ENCODE measurements at places on chromosomes 5 and 9.
A peak's percentile ranks its signal among the peaks of the same experiment; 100 is the strongest.

DNA sequence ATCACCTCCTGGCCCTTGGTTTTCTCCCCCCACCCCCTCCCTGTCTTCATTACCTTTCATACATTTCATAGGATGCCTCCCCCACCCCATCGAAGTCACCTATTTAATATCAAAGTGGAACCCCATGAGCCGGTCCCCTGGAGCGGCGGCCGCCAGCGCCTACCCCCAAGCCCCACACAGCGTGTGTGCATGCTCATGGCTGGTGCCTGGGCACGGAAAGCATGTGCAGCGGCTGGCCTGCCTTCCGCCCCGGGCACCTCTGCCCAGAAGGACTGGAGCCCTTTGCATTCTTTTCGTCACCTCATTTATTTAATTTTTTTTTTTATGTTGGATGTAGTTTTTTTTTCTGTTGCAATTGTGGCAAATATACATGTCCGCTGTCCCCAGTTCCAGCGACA is 116.2 kb downstream of the WNK2 start:
- DNase-seq, result no peak

GRCh38 chr9:137710704-137711103 is 91.9 kb downstream of the EHMT1 start:
- DNase-seq, result no peak

DNA sequence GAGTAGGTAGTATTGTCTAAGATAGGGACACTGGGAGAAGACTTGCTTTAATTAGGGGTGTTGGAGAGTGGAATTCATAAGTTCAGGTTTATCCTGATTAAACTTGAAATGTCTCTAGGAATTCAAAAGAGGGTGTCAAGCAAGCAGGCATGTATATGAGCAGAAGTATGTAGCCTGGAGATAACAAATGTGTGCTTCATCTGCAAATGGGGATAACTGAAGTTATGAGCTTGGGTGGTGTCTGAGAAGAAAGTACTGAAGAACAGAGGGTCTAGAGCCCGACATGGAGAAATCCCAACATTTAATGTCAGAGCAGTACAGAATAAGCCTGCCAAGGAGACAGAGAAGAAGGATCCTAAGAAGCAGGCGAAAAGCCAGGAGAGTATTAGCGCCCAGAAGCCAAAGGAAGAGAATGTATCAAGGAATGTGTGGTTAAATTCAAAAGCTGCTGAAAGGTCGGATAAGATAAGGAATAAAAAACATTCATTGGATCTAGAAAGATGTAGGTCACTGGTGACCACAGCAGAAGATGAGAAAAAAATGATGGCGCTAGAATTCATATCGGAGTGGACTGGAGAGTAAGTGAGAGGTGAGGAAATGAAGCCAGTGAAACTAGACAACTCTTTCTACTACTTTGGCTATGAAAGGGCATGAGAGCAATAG is 401.5 kb upstream of the PIK3R1 start:
- DNase-seq, result no peak

- DNase-seq, result no peak
Observed at GRCh38 chr9:133880851-133881661, 111.1 kb downstream of the VAV2 start.

GRCh38 chr5:127409246-127409917 is 108.1 kb upstream of the PRRC1 start:
- DNase-seq, result no peak

- no peak for DNase-seq
Observed at GRCh38 chr9:109463924-109464625, 34.0 kb downstream of the PTPN3 start.

DNA sequence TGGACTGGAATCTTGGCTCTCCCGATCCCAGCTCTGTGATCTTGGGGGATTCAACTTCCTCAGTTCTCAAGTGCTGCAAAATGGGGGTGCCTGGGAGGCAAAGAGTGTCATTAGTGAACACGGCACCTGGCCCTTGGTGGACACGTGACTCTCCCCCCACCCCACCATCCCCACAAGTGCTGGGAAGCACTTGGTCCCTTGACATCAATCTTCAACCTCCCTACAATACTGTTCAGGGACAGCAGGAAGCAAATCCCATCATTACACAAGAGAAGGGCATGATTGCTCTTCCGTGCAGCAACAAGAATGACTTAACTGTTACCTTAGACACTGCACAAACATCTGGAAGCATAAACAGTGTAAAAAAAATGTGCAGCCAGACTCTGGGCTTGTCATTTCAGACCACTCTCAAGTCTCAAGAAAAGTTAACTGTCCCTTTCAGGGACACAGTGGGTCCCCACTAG is 61.4 kb downstream of the PSMB7 start:
- DNase-seq, result no peak

- no peak for DNase-seq
Observed at GRCh38 chr5:39624268-39624886, 199.6 kb upstream of the DAB2 start.

GRCh38 chr9:100674419-100675122 is 96.7 kb downstream of the CAVIN4 start:
- DNase-seq, result no peak

- DNase-seq, result no peak
Observed at GRCh38 chr5:40479939-40480338, 199.8 kb upstream of the PTGER4 start.

DNA sequence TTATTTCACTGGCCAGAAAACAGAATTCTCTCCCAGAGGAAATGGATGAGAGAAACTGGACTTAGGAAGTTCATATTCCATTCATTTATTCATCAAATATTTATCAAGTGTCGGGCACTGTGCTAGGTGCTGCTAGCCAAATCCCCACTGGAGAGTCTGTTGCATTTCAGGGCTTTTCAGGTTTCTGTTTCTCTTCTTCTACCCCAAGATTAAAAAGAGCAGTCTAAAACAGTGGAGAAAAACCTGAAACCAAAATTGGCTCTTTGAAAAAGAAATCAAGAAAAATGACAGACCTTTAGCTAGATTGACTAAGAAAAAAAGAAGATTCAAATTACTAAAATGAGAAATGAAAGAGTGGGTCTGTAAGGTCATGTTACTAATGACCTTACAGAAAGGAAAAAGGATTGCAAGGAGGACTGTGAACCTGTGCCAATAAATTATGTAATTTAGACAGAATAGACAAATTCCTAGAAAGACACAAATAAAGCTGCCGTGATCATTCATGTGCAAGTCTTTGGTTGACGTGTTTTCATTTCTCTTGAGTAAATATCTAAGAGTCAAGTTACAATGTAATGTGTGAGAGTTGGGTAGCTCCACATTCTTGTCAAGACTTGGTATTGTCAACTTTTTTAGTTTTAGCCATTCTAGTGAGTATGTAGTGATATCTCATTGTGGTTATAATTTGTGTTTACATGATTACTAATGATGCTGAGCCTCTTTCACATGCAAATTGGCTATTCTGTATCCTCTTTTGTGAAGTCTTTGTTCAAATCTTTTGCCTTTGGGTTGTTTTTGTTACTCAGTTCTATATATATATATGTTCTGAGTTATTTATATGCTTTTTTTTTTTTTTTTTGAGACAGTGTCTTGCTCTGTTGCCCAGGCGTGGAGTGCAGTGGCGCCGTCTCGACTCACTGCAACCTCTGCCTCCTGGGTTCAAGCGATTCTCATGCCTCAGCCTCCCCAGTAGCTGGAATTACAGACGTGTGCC is 23.7 kb downstream of the SNX30 start:
- no peak for DNase-seq

- no peak for DNase-seq
Observed at GRCh38 chr9:90857855-90858254, 56.2 kb downstream of the SYK start.

- peak; percentile 56 for DNase-seq
Observed at GRCh38 chr5:1792842-1793266, 6.8 kb downstream of the MRPL36 start.

DNA sequence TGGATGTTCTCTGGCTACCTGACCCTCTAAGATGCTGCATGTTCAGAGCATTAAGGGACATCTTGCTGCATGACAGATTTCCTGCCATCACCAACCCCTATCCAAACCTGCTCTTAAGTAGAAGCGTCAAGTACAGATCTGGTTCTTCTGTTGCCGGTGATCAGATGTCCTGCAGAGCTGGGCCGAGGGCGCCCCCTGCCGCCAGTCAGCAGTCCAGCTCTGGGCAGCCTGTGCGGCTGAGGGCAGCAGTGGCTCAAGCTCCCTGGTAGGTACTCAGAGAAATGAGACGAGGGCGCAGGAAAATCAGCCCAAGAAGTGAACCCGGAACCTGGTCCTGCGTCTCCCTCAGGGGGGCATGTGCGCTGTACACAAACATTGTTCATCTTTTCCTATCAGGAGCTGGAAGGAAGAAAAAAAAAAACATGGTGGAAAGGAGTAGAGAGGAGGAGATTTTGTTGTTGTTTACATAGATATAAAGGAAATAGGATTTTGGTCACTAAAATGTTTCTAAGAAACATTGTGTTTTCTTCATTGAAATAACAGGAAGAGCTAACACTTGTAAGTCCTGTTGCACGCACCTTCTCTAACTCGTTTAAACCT is 95.8 kb downstream of the CFAP90 start:
- DNase-seq, result peak; percentile 10

DNA sequence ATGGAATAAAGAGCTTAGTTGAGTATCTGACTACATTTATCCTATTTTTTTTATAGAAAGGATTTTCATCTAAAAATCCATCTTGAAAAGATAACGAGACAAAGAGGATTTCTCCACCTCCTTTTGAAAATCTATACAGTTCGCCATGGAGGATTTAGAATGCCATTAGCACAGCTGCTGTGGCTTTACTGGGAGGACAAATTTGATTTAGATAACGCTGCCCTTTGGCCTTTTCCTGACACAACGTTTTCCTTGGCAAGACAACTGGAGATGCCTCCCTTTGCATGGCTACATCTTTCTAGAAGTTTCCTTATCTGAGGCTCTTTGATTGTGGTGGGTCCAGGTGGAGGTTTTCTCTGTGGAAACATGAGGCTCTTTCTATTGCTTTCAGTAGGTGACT is 146.7 kb upstream of the KLF9 start:
- no peak for DNase-seq

DNA sequence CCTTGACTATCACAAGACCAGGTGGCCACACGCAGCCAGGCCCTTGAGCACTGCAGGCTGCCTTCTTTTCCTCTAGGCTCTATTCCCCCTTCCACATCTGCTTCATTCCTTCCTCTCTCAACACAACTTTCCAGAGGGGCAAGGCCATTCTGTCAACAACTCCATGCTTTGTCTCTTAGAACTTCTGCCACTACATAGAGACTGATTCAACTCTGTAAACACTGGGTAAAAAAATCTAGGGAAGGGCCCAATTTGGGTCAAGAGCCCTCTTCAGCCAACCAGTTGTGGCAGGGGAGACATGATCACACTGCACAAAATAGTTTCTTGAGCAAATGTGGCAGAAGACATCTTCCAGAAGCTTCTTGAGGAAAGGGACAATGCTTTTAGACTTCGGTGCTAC is 55.6 kb downstream of the ATPSCKMT start:
- no peak for DNase-seq

DNA sequence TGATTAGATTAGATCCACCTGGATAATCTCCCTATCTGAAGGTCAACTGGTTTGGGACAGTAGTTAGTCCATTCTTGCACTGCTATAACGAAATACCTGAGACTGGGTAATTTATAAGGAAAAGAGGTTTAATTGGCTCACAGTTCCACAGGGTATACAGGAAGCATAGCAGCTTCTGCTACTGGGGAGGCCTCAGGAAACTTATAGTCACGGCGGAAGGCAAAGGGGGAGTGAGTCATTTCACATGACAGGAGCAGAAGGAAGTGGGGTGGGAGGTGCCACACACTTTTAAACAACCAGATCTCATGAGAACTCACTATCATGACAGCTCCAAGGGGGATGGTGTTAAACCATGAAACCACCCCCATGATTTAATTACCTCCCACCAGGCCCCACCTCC is 9.9 kb downstream of the C9orf40 start:
- no peak for DNase-seq

GRCh38 chr5:53173083-53173482 is 63.5 kb upstream of the MOCS2 start:
- no peak for DNase-seq

- no peak for DNase-seq
Observed at GRCh38 chr5:129960831-129961230, 56.6 kb downstream of the CHSY3 start.

DNA sequence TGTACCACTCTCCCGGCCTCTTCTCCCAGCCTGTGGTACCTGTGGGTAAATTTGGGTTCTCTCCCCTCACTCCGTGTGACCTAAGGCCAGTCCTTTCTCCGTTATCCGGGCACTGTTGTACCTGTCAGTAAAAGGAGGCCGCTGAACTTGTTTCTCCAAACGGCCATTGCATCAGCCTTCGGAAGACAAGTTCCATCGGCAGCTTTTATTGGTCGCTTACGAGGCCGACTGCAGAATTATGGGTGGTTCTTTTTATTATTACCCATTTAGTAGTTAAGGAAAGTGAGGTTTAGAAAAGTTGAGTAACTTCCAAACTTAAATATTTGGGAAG is 558 bp downstream of the GRPEL2 start:
- no peak for DNase-seq

GRCh38 chr5:102545175-102545574 is 46.4 kb upstream of the SLCO6A1 start:
- no peak for DNase-seq

DNA sequence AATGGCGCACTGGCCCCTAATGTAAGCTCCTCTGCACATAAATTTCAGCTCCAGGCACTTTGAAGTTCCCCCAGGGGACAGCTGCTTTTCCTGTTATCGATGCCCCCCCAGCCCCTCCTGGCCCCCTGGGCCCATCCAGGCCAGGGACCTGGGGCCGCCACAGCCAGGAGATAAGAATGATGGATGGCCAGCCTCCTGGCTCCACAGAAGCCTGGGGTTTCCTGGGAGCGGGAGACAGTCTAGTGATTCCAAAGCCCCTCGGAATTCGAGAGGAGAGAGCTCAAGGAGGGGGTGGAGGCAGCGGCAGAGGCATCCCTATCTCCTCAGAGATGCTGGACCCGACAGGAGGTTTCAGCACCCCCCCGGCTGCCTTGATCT is 98.4 kb upstream of the HAND1 start:
- no peak for DNase-seq

DNA sequence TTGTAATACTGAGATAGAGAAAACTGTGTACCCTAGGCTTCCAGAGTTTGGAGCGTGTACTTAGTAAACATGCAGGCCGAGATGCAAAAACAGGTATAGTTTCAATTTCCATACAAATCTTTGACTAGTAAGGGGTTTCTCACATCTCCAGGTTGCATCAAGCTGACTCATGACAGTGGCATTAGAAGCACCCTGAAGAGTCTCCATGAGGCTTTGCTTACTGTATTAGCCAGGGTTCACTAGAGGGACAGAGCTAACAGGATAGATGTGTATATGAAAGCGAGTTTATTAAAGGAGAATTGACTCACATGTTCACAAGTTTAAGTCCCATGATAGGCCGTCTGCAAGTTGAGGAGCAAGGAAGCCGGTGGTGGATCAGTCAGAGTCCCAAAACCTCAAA is 275.3 kb upstream of the CDH6 start:
- no peak for DNase-seq
